ENCODE measurements at places on chromosomes 4 and X.

GRCh38 chr4:57055886-57056285 lies 54.3 kb downstream of the IGFBP7 start:
- DNase-seq, result no peak

- DNase-seq, result no peak
Observed at GRCh38 chr4:155789391-155789790, 30.6 kb downstream of the GUCY1B1 start.

DNA sequence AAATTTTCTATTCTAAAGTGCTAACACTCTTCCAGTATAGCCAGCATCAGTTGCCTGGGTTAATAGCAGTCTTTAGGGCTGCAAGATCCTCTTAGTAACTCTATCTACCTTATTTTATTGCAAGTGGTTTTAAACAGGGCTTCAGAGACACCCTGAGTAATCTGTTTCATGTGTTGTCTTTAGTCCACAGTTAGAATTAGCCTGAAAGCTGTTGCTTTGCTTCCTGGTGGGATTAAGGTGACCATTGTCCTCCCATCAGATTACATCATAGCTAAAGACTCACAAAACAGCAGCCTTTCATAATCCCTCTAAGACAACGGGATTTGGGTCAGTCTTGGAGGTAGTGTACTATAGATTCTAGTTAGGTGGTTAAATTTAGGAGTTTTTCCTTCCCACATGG lies 7.5 kb downstream of the UCHL1 start:
- DNase-seq, result no peak

GRCh38 chrX:139720136-139720535 lies 12.2 kb upstream of the MCF2 start:
- DNase-seq, result no peak

DNA sequence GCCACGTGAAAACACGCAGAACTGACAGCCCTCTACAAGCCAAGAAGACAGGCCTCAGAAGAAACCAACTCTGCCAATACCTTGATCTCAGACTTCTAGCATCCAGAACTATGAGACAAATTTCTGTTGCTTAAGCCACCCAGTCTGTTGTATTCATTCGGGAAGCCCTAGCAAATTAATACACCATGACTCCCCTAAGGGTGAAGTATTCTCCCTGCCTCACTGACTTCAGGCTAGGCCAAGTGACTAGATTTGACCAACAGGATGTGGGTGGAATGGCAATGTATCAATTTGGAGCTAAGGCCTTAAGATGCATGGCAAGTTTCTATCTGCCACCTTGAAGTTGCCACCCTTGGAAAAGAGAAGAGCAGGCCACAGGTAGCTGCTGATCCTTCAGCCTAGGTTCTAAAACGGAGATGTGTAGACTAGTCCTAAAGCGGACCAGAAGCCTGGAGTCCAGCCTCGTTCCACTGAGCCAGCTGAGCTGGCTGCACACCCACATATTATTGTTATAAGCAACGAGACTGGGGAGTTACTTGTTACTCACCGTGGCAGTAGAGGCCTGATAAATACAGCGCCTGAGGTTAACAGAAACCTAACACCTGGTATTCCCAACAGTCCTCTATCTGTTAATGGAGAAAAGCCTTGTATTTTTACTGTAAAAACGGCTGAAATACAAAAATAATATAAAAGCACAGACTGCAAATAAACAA lies 16.4 kb downstream of the SCARB2 start:
- no peak for DNase-seq

DNA sequence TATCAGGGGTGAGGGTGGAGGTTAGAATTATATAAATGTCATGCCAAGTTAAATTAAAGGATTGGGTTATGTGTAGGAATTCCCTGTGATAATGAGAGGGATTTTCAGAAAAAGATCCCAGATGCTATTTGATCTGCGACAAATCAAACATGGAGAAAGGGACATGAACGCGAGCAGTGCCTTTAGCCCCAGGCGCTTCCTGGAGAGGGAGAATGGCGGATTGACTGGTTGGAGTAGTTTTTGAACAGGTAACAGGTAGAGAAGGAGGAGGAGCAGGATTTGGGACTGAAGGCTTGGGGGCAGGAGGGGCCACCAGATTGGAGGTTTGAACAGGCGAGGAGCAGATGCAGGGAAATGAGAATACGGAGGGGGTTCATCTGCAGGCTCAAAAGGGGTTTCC lies 67.1 kb downstream of the LRP2BP start:
- no peak for DNase-seq

DNA sequence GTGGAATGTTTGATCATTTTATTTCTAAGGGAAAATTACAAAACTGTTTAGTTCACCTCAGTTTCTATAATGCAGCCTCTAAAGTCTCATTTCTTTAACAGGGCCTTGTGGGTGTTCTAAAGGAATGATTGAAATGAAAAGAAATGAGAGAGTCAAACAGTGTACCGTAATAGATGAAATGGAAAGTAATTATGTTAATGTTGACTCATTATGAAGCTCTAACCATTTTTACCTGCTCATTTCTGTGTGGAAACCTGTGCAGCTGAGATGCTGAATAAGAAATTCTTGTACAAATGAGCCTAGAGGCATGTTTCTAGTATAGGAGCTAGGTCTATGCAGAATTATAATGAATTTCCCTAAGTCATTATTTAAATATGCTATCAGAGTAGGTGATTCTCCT lies 45.2 kb upstream of the RPA4 start:
- DNase-seq, result no peak

DNA sequence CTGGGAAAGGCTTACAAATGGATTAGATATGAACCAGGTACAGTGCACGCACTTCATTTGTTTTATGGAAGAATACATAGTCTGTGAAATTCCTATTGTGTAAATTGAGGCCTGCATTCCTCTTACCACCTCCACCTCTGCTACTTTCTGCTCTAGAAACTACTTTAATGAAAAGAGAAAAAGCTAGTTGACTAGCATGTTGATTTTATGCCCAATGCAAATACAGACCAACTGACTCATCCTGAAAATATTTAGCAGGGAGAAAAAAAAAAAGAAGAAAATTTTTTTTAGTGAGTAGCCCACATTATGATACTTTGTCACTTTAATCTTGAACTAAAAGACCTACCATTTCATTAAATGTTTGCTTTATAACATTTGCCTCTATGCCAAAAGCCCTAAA lies 41.2 kb downstream of the DCLK2 start:
- no peak for DNase-seq

DNA sequence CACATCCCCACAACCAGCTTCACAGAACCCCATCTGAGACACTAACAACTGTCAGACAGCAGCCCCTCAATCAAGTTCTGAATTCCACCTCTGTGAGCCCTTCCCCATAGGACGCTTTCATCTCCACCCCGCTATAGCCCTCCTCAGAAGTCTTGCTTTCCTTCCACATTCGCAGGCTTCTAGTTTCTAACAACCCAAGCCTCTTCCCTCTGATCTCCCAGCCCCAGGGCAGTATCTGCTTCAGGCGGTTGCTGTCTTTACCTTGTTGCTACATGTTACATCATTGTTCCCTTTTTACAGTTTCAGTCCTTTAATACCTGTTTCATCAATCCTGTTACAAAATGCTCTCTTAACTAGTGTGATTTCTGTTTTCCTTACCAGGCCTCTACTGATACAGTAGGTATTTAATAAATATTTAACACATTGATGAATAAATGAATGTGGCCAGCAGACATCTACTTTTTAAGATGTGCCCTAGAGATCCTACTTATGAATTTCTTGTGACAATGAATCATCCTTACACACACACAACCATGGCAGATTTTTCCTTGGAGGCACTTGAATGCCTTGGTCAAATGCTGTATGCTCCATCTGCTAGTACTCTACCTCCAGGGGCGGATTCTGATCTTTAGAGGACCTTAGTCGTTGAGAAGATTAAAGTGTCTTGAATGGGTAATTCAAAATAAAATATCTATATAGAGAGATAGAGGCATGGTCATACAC lies 164.7 kb upstream of the SLIT2 start:
- no peak for DNase-seq

GRCh38 chr4:80471756-80472155 lies 136.2 kb downstream of the CFAP299 start:
- DNase-seq, result no peak

DNA sequence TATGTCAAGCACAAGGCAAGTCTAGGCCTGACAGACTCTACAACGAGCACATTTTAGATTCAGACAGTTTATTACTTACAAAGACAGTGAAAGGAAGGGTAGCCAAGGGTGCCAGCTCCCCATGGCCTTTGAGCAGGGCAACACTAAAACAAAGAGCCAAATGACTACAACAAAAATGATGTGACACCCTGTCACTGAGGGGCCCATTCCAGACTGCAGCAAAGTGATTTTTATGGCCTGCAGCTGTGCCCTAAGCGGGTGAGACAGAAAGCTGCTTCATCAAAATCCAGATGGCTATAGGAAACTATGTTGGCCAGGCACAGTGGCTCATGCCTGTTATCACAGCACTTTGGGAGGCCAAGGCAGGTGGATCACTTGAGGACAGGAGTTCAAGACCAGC lies 13.4 kb upstream of the RP2 start:
- no peak for DNase-seq

DNA sequence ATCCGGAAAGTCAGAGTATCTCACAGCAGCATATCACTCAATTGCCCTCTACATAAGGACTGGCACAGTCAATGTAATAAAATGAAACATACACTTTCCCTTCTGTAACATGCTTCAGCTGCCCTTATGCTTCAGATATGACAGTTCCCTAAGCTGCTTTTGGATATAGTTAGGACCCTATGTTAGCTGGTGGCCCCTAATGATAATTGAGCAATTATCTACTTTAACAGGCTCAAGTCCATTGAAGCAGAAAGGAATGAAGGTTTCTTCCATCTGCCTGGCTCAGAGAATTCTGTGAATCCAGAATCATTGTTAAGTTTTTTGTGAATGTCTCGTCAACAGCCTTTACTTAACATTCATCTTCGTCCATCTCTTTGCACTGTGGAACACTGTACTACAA lies 951.2 kb upstream of the DIAPH2 start:
- DNase-seq, result no peak

Data from stimulated activated CD4-positive, alpha-beta T cell treated with anti-CD3 and anti-CD28 coated beads, Interleukin-4, amount 100 ng/mL, for 24 hours (primary cell).